MV-4-11 (cell line): ENCODE measurements at places on chromosomes 11 and 22.

GRCh38 chr11:130159657-130160497 lies at the start of gene ST14:
TSS of gene ST14 (plus strand) at chr11:130159782. CDS start at chr11:130159980, 198 bp downstream.
- peak; percentile 74 for DNase-seq

DNA sequence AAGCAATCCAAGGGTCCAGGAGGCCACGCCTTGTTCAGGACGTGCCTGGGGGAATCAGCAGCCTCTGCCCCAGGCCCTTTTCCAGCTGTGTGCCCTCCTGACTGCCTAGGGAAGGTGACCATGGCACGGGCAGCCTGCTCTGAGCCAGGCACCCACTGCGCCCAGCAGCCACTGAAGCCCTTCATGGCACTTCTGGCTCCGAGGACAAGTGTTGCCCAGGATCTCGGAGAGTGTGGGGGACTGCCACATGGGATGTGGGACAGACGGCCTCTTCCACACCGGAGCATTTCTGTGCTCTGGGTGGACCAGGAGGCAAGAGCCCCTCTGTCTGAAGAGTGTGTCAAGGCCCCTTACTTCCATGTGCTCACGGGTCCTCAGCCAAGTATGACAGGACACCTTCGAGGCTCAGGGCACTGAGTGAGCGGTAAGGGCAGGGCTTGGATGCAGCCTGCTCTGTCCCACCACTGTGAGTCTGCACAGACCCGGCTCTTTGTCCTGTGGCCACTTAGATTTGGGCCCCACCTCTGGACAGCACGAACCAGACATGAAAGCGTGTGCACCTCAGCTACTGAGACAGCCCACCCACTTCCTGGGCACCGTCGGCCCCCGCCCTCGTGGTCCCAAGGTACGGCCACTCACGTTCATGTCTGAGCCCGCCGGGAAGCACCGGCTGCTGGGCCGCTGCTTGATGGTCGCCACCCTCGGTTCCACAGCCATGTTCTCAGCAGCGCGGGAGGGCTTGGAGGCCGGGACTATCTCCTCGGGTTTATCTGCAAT lies 93.6 kb downstream of the CTTN start:
- no peak for DNase-seq

DNA sequence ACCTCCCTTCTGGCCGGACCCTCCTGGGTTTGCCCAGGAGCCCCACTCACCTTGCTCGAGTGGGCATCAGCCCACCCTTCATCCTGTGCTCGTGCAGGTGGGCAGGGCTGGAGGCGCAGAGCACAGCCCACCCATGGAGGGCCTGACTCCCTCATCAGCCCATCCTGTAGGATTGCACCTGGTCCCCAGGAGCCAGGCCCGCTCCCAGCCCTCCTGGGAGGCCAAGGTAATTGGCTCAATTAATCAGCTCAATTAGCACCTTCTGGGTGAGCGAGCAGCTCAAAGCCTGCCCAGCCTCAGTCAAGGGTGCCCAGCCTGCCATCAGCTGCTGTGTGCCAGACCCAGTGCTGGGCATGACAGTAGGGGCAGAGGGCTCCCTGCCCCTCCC lies 58.1 kb upstream of the NECTIN1 start:
- no peak for DNase-seq

DNA sequence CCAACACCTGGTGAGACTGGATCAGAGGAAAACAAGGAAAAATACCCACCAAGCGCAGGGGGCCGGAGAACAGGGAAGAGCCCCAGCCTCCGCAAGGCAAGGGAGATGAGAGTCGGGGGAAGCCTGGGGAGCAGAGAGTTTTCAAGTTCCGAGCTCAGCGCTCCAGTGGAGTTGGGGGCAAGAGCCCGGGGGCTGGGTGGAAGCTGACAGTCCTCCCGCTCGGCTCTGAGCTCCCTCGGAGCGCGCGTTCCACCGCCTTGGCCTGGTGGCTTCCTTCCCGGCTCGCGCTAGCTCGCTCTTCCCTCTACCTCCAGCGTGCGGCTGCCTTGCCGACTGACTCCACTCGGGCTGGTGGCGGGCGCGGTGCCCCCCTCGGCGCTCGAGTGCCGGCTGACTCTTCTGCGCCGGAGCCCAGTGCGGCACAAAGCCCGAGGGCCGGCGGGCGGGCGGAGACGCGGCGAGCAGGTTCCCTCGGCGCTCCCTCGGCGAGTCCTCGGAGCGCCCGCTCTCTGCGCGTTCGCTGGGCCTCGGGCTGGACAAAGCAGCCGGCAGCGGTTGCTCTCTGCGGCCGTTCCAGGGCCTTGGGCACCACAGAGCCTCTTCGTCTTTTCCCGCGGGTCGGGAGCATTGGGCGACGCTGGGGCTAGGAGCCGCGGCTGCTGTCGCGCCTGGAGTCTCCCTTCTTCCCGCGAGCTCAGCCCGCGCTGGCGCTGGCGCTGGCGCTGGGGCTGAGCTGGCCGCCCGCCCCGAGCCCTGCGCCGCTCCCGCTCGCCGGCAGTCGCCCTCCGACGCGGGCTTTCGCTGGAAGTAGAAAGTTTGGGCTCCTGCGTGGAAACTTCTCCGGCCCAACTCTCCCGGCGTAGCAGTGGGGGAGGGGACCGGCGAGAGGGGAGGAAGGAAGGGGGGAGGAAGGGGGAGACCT lies 1.0 kb downstream of the PAX6 start:
- DNase-seq, result no peak

DNA sequence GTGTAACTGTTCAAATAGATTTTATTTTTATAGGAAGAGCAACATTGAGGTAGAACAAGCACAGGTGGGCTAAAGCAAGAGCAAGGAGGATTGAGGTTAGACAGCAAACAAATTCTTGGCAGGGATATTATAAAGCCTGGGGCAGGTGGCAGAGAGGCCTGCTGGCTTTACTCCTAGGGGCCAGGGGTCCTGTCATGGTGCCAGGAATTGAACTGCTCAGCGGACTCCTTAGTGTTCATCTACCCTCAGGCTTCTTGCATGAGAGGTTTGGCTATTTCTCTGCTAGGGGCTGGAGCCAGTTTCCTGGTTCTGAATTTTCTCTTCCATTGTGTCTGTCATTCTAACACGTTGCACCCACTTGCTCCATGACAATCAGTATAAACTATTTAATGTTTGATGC lies 217.2 kb upstream of the NCAM1 start:
- no peak for DNase-seq

DNA sequence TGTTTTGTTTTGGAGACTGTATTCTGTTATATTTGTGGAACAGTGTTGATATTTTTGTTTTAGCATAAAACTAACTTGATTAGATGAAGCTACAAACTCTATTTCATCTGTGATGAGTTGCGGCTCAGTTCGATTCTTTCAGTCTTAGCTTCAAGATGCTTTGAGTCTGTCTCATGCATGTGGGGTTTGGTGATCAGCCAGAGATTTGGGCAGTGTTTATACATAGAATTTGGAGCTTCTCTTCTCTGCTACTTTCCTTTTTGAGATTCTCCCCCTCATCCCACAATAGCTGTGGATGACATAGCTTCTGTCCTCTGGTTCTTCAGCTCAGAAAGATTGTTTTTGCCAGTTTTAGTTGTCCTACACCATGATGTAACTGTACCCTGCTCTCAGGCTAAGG lies 90.4 kb downstream of the ARHGAP20 start:
- DNase-seq, result no peak

DNA sequence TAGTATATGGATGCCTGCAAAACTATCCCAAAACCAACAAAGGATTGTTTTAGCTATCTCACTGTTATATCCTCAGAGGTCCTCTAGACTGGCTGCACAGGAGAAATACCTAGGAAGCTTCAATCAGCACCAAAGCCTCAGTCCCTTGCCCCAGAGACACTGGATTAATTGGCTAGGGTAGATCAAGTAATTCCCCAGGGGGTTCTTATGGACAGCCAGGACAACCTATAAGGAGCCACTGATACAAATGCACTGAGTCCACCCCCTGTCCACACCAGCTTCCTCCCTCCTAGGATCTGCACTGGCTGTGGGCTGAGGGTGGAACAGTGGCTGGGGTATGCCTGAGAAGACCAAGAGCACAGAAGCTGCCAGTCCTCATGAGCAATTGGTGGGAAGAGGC lies 16.3 kb downstream of the ADORA2A start:
- DNase-seq, result no peak

DNA sequence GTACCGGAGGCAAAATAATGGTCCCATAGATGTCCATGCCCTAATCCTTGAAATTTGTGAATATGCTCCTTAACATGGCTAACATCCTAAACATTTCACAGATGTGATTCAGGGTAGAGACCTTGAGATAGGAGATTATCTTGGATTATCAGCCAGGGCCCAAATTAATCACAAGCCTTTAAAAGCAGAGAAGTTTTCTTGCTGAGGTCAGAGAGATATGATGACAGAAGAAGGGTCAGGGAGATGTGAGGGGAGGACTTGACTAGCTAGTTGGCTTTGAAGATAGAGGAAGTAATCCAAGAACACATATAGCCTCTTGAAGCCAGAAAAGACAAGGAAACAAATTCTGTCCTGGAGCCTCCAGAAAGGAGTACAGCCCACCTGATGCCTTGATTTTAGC lies 19.1 kb upstream of the FDX1 start:
- peak; percentile 49 for DNase-seq

GRCh38 chr11:19433367-19433766 lies 192.6 kb upstream of the E2F8 start:
- DNase-seq, result peak; percentile 21

DNA sequence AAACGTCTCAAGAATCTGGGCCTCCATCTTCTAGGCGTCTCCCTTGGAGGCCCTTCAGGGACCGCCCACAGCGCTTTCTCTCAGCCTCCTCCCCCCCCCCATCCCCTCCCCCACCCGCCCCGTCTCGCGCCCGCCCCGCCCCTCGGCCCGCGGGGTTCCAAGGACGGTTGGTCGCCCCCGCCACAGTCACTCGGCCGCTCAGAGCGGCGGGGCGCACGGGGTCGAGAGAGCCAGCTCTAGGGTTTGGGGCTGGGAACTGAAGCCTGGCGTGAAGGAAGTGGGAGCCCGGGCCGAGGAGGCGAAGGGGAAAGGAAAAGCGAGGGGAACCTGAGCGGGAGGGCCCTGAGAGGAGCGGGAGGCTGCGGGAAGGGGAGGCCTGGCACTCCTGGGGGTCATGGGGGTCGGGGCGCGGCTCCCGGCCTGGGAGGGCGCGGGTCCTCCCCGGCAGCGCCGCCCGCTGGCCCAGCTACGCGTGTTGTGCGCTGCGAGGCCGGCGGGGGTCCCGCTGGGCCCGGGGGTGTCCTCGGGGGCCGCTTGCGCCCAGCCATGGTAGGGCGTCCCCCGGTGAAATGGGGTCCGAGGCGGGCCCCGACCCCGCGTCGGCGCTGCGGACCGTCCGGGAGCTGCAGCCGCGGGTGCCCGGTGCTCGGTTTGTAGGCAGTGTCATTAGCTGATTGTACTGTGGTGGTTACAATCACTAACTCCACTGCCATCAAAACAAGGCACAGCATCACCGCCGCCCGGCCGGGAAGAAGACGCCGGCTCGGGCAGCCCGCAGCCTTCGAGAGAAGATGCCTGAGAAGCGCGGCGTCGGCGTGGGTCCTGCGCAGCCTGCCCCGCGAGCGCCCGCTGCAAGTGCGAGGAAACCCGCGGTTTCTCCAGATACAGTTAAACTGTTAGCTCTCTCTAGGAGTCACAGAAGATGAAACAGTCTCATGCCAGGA lies at the start of gene BTG4:
Gene BTG4, minus strand, starts transcription at position 91 of the 944 bp plus-strand sequence. CDS start 13,610 bp downstream, outside the sequence.
- DNase-seq, result no peak

- DNase-seq, result no peak
Observed at GRCh38 chr11:104916442-104916841, 18.2 kb upstream of the CASP12 start.

DNA sequence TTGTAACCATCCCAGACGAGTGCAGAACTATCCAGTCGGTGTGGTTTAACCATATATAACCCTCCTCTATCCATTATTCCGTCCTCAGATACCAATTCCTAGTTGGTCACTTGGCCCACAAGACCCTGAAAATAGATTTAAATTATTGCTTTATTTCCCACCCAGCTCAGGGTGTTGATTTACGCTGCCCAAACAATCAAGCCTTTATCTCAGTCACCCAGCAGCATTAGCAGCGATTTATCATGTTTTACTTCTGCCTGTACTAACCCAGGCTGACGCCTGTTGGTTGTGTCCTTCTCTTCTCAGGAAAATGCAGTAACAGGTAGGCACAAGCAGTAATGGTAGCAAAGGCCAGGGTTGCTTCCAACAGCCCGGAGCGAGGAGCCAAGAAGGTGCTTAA lies 81.2 kb downstream of the DSCAML1 start:
- no peak for DNase-seq

DNA sequence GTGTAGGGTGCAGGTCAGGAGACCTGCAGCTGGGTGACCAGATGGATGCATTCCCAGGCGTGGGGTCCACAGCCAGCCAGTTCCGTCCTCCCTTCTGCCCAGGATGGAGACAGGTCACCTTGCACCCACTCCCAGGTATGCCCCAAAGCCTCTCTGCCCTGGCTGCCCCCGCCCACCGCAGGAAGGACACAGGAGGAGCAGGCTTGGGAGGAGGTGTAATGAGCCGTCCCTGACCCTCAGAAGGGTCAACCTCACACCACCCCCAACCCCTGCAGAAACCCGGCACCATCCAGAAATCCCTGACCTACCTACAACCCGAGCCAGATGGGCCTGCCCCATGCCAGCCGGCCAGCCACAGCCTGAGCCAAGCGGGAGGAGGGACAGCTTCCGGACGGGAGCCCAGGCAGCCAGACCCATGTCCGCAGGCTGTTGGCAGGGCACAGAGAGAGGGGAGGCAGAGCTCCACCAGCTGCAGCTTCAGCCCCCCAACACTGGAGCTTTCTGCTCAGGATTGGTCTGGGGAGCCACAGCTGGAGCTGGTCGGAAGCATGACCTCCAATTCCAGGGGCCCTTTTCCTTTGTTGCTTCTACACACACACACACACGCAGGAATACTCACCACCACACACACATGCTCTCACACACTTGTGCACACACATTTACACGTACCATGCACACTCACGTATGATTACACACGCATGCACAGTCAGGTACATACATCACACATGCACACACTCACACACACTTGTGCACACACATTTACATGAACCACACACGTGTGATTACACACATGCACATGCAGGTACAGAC lies 5.3 kb downstream of the IFITM10 start:
- DNase-seq, result no peak

DNA sequence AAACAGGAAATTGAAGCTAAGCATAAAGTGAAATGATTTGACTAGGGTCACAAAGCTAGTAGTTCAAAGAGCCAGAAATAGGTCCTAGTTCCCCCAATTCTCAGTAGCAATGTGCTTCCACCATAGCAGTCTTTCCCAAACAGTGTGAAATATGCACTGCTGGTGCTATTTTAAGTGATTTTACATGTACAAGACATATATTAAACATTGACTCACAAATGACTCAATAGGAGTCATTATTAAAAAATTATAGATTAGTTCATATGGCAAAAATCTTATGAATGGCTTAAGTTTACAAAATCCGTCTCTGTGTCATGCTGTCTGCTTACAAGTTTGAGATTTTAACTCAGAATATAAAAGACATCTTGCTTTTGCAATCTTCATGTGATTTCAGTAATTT lies 21.4 kb downstream of the KIF18A start:
- DNase-seq, result no peak

GRCh38 chr11:23563591-23563990 lies 703.3 kb upstream of the CCDC179 start:
- DNase-seq, result no peak

DNA sequence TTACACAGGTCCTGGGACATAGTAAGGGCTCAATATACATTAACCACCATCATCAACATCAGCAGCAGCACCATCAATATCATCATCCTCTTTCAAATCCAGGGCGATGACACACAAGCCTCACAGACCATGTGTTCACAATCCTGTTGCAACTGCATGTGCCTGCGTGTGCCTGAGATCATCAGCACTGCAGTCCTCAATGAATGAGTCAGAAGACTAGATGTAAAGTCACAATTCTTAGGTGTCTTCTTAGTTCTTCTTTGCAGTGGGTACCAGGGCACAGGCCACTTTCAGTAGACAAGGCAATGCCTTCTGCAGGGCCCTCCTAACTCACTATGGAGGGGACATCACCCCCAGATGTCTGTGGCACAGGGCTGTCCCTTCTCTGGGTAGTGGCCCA lies 111.1 kb downstream of the MYO18B start:
- DNase-seq, result no peak

GRCh38 chr22:38455530-38456271 lies 702 bp upstream of the KCNJ4 start:
- no peak for DNase-seq
